ENCODE measurements at places on chromosomes 2 and 18.

DNA sequence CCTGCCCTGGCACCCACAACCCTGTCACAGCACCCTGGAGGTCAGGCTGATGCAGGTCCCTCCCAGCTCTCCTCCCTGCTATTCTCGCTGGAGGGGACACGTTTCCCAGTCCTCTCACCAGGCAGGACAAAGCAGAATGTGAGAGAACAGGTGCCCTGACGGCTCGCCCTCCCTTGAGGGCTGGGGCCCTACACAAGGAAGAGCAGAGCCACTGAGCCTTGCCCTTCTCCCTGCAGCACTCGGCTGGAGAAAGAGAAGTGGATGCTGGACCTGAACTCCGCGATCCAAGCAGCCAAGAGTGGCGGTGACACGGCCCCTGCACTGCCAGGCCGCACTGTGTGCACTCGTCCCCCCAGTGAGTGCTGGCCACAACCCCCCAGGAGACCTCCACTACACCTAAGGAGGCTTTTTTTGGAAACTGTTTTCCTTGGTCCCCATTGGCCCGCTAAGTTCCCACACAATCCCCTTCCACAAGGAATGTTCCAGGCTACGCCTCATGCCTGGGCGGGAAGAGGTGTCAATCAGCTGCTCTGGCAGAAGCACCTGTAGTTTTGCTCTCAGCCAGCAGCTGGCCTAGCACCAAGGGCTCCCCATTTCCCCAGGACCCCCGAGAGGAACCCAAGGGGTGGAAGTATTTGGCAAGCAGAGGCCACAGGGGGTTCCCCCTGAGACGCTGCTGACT is 17.4 kb downstream of the STK25 start:
- DNase-seq, result no peak

GRCh38 chr2:101253013-101253702 is 472 bp downstream of the CNOT11 start:
- DNase-seq, result peak; percentile 82

DNA sequence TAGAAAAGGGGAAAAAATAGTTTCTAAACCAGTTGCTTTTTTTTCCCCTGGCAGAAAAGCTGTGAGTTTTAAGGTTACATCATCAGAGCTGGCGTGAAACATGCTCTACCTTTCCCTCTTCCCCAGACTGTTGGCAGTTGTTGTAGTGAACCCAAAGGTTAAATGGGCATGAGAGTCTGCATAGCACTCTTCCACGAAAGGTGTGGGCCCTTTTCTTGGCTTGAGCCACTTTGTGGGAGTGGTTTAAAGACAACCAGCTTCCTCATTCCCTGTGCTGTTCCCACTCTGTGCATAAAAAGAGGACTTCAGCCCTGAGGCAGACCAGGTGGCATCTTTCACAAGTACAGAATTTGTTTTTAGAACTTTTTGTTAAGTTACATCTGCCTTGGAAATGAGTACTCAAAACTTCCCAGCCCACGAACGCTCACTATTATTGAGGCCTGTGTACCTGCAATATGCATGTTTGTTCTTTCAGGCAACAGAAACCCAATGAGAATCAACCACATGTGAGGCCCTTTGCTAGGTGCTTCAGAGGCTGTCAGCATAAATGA is 243.8 kb downstream of the BABAM2 start:
- no peak for DNase-seq

- DNase-seq, result no peak
These were observed 24.5 kb upstream of the SPRED2 start for GRCh38 chr2:65456886-65457285.

DNA sequence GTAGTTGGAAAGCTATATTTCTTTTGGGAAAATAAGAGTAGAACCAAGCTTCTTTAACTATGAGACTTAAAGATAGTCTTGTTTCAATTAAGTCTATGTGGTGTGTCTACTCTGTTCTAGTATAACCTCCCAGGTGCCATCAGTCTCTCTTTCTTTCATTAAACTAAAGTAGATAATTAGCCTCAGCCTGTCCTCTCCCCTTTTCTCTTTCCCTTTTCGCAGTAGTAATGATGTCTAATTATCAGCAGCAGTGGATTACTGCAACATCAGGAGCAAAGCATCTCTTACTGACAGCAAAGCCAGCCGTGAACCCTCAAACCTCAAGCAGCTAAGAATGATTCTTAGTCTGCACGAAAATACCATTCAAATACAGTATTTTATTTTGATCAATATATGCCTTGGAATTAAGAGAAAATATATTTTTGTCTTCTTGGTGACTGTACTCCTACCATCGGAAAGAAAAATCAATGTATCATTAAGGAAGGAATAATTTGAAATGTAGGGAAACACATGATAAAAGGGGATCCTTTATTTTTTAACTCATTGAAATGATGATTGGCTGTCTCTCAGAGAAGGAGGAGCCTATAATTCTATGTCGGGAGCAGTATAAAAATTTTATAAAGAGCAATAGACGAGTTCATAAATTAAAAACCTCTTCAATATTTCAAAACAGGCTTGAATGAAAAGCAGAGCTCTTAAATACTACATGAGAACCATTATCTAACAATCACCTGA is 4.5 kb downstream of the NOL4 start:
- no peak for DNase-seq

- no peak for DNase-seq
These were observed 85.8 kb upstream of the FAM237A start for GRCh38 chr2:206556357-206556949.

DNA sequence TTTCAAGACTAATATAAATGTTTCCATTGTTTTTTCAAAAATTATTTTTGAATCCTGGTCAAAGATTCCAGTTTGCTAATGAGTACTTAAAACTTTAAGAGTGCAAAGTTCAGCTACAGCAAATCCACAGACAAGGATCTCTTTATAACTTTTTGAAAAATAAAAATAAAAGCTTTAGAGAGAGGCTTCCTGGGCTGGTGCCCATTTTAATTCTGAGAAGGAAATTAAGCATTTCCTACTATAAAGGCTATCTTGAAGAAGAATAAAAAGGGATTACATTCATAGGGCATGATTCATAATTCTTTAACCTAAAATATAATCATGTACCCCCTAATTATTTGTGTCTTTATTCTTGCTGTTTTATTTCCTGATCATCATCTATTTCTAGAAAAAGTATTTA is 38.2 kb downstream of the DNAJC10 start:
- no peak for DNase-seq

- no peak for DNase-seq
These were observed 157.9 kb downstream of the PXDN start for GRCh38 chr2:1586251-1586922.

- no peak for DNase-seq
These were observed 68.1 kb downstream of the OLA1 start for GRCh38 chr2:174180165-174180724.

DNA sequence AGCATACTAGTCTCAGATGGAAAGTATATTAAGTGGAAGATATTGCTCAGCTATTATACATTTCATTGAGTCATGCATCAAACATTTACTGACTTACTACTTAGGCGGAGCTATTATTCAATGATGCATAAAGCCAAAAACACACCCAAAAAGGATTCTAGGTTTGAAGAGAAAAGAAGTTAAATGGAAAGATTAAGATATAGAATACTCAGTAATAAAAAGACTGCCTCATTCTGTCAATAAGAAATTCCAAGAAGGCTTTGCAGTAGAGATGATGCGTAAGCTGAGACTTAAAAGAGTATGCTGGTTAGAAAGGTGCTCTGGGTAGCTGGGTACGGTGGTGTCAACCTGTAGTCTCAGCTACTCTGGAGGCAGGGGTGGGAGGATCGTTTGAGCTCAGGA is 27.6 kb downstream of the STK17B start:
- no peak for DNase-seq

DNA sequence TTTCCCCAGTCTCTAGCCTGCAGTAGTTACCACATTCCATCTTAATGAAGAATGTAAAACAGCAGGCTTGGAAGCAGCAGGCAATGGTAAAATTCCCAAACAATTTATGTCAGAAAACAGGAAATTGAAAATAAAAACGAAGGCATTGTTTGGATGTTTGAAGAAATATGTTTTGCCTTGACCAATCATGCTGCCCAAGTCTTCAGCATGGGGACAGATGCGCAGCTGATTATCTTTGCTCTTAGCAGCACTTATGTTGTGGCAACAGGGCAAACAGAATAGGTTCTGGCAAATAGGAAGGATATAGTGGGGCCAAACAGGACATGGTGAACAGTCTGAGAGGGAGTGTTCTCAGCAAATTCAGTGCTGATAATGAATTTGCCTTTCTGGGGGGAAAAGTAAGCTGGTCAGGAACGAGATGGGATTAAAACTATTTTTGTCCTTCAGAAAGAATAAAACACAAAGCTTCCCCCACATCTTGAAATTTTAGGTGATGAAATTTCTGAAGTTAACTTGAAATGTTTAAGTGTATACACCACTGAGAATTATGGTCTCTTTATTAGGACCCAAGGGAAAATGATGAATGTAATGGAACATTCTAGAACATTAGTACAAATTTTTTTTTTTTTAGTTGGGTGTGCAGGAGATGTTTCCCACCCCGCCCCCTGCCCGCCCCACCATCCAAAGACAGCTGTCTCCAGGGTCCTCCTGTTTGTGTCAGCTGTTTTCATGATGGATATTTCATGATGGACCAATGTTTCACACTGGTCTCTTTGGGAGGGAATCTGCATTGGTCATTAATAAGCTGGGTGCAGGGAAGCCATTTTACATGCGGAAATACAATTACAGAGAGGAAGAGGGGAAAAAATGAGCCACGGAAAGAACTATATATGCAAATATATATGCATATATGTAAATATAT is 239.5 kb upstream of the REV1 start:
- DNase-seq, result no peak

DNA sequence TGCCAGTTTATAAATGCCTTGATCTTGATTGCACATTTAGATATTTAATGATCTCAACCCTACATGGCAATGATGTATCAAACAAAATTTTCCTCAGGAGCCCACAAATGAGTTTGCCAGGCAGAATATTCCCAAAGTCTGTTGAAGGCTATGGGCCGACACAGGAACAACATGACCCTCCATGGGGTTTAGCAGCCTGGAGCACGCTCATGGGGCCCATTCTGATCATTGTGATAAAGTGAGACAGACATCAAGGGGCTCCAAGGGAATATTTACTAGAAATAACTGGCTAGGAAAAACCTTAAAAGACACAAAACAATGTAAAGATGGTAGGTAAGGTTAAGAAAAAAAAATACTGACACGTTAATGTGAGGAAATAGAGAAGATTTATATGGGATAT is 485.4 kb downstream of the PLCL1 start:
- DNase-seq, result no peak

DNA sequence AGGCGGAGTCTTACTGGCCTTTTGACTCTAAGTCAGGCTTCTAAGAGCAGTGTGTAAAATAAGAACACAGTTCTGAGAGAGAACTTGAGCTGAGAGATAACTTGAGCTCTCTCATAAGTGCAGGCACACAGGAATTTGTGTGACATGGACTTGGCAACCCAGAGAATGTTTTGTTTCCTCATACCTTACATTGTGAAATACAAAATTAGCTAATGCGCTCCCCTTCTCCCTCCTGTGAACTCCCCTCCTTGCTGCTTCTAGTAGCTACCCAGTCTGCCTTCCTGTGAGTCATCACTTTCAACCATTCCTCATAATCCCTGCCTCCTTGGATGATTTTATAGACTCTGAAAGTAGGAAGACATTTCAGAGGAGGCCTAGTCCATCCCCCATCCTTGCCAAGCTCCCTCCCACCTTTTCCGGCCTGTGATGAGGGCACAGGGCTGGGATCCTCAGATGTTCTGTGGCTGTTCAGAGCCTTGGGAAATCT is 22.6 kb downstream of the FER1L5 start:
- peak; percentile 51 for DNase-seq

- DNase-seq, result no peak
These were observed 589.6 kb upstream of the KLHL29 start for GRCh38 chr2:22795287-22795866.

GRCh38 chr18:44130376-44130942 is 550.2 kb upstream of the SETBP1 start:
- no peak for DNase-seq

Measured in tibial artery (tissue), 4 donors.